MV-4-11 (cell line): ENCODE measurements at places on chromosomes 7 and 10.

GRCh38 chr7:100677308-100678267, 4.0 kb downstream of the GNB2 start:
- DNase-seq, result no peak

GRCh38 chr10:112338957-112339356, 35.0 kb upstream of the ACSL5 start:
- no peak for DNase-seq

GRCh38 chr7:38671911-38672905, 41.0 kb upstream of the AMPH start:
- DNase-seq, result peak; percentile 80

DNA sequence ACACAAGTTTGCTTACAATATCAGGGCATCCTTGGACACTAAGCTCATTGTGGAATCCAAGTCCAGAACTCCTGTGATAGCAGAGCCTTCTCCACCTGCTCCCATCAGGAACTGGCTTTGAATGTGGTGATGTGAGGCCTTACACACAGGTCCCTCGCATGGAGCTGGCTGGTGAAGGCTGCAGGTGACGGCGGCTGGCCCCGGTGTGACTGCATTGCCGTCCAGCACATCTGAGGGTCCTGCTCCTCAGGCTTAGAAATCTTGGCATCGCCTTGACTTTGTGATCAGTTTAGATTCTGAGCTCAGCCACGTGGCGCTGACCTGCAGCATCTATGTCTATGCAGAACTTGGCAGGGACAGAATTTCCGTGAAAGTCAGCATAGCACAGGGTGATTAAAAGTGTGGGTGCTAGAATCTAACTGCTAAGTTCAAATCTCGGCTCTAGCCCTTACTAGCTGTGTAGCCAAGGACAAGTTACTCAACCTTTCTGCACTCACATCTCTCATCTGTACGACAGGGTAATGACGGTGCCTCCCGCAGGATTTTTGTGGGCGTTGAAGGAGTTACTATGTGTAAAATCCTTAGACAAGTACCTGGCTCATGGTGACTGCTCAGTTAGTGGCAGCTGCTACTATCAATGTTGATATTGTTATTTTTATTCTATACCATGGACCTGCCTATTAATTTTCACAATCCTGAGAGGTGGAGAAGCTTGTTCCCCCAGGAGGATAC, 26.6 kb downstream of the HKDC1 start:
- no peak for DNase-seq

DNA sequence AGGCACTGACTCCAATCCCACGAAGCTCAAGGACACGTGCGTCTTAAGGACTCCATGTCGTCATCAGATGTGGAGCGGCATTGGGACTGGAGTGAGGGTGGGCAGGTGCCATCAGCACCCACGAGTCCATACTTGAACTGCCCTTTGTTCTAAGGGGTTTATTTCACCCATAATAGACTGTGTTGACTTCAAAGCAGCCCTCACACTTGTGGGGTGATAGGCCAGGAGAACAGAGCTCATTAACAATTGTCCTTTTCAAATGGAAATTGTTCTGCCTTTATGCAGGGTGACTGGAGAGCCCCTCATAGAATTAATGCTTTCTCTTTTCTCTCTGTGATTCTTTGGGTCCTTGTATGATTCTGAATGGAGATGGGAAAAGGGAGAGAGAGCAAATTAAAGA, 376.9 kb upstream of the MGMT start:
- DNase-seq, result no peak

GRCh38 chr7:2387897-2388636, 15.3 kb upstream of the CHST12 start:
- DNase-seq, result no peak
